Panc1 (cell line): ENCODE measurements at places on chromosomes 11 and 22. TPM values are rescaled to one million over a fixed set of nuclear protein-coding genes. Genes with fewer than 3 reads are reported as not detected.

Gene USH1C
- total RNA-seq = not detected

Gene CBLIF
- total RNA-seq = not detected

Gene CELSR1
- 30.7 TPM for total RNA-seq

Gene GTSE1
- 36.2 TPM for total RNA-seq

Gene FGF3
- not detected for total RNA-seq
